ENCODE measurements at places on chromosomes 6 and 20. TPM values are rescaled to one million over a fixed set of nuclear protein-coding genes. Genes with fewer than 3 reads are reported as not detected.

DNA sequence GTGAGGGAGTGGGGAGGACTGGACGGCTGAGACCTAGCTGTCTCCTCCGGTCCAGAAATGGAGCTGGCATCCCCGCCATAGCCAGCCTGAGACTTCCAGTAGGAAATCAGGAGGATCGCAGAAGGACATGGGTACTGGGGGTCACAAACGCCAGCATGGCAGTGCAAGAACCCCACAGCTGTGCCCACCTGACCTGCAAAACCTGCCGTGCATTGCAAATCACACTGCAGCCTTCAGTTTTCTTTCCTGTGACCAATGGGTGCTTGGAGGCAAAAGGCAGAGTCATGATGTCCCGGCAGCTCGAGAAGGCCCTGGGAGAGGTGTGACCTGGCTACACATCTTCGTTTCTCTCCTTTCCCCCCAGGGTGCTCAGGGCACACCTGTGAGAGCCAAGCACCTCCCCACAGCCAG is 23.3 kb upstream of the PHACTR3 start:
- DNase-seq = no peak

- no peak for DNase-seq
Observed at GRCh38 chr20:57880571-57880892, 170.7 kb upstream of the PMEPA1 start.

Gene CDC5L
- 37.4 TPM for polyA plus RNA-seq

GRCh38 chr6:72564231-72564630 is 57.6 kb upstream of the KCNQ5 start:
- no peak for DNase-seq

Gene BACH2
- polyA plus RNA-seq = 9.7 TPM

GRCh38 chr6:119077643-119078375 is 655 bp downstream of the FAM184A start:
- no peak for DNase-seq

DNA sequence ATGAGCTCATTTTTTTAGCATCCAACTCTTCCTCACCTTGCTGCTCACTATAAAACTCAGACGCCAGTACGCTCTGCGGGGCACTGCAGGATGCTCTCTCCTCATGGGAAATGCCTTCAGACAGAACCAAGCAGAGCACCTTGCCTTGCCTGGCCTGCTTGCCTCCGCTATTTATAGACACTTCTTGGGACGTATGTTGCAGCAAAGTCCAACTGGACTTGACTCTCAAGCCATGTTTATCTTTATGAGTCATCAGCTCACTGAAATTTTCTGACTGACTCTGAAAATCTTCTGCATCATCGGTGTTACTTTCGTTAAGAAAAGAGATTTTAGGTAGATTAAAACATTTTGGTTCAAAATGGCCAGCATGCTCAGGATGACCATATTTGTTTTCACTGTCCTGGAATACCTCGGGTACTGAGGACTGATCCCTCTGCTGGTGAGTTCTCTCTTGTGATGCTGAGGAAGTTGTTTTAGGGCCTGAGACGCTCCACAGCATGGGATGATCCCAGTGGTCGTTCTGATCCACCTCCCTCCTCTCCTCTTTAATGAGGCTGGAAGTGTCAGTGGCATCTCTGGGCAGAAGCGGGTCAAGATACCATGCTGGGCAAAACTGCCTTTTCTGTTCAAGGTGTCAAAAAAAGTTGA is 204.5 kb downstream of the KIF16B start:
- no peak for DNase-seq

- DNase-seq = no peak
Observed at GRCh38 chr6:168050881-168051586, 28.0 kb downstream of the FRMD1 start.

DNA sequence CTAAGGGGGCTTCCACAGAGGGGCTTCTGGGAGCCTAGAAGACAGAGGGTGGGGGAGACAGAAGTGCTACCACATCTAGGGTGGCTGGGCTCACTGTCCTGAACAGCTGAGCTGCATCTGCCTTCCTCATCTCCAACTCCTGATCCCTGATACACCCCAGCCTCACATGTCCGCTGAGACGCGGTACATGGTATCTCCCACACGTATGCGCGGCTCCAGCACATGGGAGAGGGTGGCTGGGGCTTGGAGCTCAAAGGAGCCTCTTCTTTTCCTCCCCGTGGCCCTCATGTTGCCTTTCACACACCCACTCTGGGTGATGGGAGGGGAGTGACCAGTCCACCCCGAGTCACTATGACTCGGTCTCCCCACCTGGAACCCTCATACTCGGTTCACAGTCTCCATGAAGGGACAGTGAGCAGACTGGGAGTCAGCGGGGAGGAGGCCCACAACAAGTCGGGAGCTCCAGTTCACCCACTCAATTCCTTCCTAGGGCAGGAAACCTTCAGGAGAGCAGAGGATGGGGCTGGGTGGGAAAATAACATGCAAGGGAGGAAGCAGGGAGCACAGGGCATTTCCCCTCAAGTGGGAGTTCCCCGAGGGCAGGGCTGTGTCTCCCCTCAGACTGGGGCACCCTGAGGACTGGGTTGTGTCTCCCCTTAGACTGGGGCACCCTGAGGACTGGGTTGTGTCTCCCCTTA is 61.7 kb downstream of the MRPL14 start:
- DNase-seq = no peak

Gene C20orf144
- 0.12 TPM for polyA plus RNA-seq

- DNase-seq = no peak
Observed at GRCh38 chr6:166395778-166396177, 13.0 kb upstream of the MPC1 start.

- DNase-seq = no peak
Observed at GRCh38 chr20:10648651-10649050, 25.1 kb downstream of the JAG1 start.

Gene ETV7
- polyA plus RNA-seq = 0.16 TPM

Gene NKAIN2
- polyA plus RNA-seq = 34.6 TPM

GRCh38 chr6:41735427-41736185 is at the start of gene TFEB:
TFEB (minus strand) TSS chr6:41735608; CDS start chr6:41691213, 44,395 bp downstream.
- DNase-seq = peak; percentile 87

Gene RGS17
- polyA plus RNA-seq = 2.9 TPM

- DNase-seq = no peak
Observed at GRCh38 chr20:21529863-21530262, 16.0 kb upstream of the NKX2-2 start.

DNA sequence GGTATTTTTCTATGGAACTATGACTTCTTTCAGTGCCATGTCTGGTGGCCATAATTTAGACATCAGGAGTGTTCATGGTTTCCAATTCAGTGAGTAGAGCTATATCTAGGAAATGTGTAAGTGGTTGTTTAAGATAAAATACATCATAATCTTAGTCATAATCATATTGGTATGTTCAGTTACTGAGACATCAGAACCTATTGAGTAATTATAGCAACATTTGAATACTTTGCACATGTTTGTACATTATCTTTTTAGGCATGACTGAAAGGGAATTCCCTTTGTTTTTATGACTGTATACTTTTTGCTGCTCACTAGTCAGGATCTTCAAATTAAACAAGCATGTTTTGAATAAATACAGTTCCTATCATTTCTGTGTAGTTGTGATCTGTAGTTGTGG is 64.0 kb downstream of the STXBP5 start:
- no peak for DNase-seq

Gene C6orf58
- 1.2 TPM for polyA plus RNA-seq

DNA sequence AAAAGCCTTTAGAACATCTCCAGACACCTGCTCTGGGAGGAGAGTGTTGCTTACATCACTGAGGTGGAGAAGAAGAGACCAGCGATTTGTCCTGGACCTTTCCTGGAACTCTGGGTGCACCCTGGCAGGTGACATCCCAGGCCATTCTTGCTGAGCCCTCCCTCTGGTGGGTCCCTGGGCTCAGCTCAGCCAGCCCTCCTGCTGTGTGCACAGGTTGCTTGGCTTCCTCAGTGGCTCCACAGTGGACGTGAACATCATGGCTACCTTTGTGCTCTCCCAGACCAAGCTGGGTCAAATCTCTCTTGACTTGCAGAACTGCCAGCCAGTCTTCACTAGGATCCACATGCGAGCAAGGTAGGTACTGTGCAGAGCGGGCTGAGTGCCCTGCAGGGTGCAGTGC is 19.9 kb upstream of the BPIFA2 start:
- no peak for DNase-seq

Gene KIF16B
- polyA plus RNA-seq = 22.7 TPM

GRCh38 chr6:5205035-5205507 is 55.7 kb downstream of the LYRM4 start:
- no peak for DNase-seq

Measured in right renal pelvis (tissue), 4 donors.